A673 (cell line): ENCODE measurements at places on chromosomes 16 and 17. TPM values are rescaled to one million over a fixed set of nuclear protein-coding genes. Genes with fewer than 3 reads are reported as not detected.
A peak's percentile ranks its signal among the peaks of the same experiment; 100 is the strongest.

DNA sequence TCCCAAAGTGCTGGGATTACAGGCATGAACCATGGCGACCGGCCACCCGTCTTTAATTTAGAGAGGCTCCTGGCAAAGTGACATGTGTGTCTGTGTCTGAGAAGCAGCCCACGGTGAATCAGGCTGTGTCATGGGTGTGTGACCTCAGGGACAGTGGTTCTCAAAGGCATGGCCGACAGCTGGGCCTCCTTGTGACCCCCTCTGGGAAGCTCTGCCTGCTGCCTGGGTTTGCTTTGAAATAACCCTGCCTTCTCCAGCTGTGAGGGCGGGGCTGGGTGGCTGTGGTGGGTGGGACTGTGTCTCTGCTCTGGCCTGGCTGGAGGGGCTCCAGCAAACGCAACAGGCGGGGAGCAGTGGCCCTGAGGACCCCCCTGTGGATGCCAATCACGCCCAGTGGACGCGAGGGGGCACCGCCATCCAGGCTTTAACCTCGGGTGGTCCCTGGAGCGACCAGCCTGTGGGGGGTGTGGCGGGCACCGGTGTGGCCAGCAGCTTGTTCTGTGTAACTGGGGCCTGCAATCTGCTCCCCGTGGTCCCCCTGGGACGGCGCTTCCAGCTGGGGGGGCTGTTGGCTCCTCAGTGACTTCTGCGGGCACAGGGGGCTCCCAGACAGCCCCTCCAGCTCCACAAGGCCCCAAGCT, 8.8 kb upstream of the APRT start:
- H3K27me3 ChIP-seq, result no peaks in the 10 kb centered on the region
- no peak for DNase-seq
- no peak overlapping the region for H3K4me3 ChIP-seq
- H3K27ac ChIP-seq, result no peak overlapping the region
- no peaks in the 10 kb centered on the region for H3K36me3 ChIP-seq

The CAPNS2 gene
- total RNA-seq, result 0.42 TPM in 1 of 2 replicates, not detected in the other

- H3K27me3 ChIP-seq, result no peaks in the 10 kb centered on the region
- no peaks in the 10 kb centered on the region for H3K4me1 ChIP-seq
- H3K36me3 ChIP-seq, result no peaks in the 10 kb centered on the region
- H3K27ac ChIP-seq, result no peak overlapping the region
- H3K4me3 ChIP-seq, result no peak overlapping the region
Measured at GRCh38 chr16:11159282-11159681, 96.7 kb downstream of the SOCS1 start.

The CLEC16A gene
- 21.3 and 23.4 TPM in 2 replicates for total RNA-seq

- H3K27me3 ChIP-seq, result no peaks in the 10 kb centered on the region
- H3K4me3 ChIP-seq, result no peak within 1 kb of the TSS
- peak; percentile 85 for DNase-seq
- no peak within 1 kb of the TSS for H3K27ac ChIP-seq
Measured at GRCh38 chr16:30984669-30985400, at the start of gene HSD3B7. Gene HSD3B7 (plus strand): TSS chr16:30985207. CDS start chr16:30985659, 452 bp downstream.
